M059J (cell line): ENCODE measurements at places on chromosomes 2 and 18.

DNA sequence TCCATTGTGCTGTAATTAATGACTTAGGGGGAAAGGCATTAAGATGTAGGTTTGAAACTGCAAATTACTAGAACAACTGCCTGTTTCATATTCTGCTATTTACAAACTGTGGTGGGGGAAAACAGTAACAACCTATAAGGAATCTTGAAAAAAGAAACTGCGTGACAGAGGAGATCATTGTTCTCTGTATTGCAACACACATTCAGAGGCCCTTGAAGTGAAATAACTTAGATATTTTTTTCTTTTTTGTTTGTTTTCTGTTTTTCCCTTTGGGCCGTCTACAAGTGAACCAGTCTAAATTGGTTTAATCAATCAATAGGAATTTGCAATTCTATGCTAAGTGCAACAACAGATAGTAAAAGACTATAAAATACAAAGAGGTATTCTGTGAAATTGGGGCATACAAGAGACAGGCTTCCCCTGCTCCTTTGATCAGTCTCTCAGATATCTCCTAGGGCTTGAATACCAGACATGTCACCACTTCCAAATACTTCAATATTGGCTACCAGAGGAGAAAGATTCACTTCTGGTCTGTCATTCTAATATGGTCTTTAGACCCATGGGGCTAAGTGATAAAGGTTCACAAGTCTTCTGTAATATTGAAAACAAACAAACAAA lies 2055.1 kb upstream of the CELF4 start:
- no peak for DNase-seq

DNA sequence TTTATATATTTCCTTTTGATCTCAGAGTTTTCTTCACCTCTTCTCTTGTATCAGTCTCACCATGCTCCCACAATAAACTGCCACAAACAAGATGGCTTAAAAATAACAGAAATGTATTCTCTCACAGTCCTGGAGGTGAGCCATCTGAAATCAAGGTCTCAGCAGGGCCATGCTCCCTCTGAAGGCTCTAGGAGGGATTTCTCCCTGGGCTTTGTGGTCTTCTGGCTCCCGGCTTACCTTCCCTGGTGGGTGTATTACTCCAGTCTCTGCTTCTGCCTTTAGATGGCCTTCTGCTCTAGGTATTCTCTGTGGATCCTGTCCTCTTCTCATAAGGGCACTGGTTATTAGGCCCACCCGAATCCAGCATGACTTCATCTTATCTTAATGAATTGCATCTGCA lies 994.7 kb upstream of the POU3F3 start:
- DNase-seq = no peak

DNA sequence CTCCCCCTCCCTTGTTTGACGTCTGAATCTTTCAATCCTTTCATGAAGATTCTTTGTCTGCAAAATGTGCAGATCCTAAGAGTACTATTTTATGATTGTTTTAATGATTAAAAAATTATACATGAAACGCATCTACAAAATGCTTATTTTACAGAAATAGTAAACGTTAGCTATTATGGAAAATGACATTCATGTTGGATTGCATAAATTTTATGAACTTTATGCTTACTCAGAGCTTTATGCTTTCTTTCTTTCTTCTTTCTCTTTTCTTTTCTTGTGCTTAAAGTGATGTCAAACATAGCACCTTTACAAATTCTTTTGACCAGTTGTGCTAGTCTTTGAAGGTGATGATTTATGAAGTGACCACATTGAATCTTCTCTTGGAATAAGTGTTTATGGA lies 805.4 kb downstream of the ADCYAP1 start:
- no peak for DNase-seq

DNA sequence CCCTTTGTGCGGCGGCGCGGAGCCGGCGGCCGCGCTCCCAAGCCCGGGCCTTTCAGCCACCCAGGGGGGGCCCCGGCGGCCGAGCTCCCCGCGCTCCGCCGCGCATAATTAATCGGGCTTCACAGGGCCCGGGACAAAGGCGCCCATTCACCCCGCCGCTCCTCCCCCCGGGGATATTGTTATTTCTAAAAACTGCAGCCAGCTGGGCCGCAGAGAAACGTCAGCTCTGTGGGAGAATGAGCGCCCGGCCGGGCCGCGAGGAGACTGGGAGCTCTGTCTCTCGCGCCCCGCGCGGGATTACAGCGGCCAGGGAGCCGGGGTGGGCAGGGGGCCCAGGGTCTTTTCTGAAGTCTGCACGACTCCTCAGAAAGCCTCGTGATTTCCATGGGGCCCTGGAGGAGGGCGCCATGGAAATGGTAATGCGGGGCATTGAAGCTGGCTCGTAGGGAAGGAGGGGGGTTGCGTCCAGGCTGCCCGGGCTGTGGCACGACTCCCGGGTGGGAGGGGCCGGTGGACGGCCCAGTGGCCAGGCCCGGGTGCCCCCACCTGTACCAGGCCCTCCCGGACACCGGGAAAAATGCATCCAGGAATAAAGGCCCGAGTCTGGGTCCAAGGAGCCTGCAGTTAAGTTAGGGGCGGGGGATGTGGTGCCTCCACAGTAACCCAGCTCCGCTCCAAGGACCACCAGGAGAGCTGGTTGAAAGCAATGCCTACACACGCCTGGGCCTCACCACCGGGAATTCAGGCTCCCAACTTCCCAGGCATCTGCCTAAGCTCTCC lies 125.3 kb downstream of the ZFP36L2 start:
- peak; percentile 53 for DNase-seq

DNA sequence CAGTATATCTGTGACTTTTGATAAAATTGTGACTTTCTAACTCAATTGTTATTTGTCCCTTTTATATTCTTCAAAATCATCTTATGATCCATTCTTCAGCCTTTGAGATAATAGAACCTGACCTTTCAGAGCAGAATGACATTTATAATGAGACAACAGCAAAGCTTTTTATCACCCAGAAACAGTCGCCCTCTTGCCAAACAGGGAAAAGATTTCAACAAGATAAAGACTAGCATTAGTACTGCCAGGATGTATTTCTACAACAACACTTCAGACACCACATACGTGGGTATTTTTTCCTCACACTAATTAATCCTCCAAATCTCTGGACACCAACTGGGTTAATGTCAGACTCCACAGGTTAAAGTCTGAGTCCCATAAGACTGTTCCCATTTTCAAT lies 249.0 kb downstream of the ZNF804A start:
- DNase-seq = no peak
